Endothelial cell (in vitro differentiated cells): ENCODE measurements at places on chromosomes 12 and 14.

DNA sequence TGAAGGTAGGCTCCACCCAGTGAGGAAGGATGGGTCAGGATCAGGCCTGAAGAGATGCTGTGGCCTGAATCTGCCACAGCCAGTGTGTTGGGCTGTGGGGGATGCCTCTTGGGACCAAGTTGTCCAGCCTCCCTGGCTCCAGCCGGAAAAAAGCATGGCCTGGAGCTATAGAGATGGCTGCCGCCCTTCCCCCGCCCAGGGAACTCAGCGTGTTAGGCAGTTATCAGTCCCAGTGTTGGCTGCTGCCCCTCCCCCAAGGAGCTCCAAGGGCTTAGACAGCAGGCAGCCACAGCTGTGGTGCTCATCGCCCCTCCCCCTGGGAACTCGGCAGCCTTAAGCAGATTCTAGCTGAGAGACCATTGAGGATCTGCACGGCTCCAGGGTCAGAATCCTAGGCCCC lies 158.0 kb downstream of the CAPZA3 start:
- DNase-seq, result no peak

GRCh38 chr12:119730381-119730780 lies 62.4 kb downstream of the PRKAB1 start:
- DNase-seq, result no peak

- DNase-seq, result no peak
These were observed 553.7 kb upstream of the LMO3 start for GRCh38 chr12:17159506-17160300.

GRCh38 chr14:69133206-69134125 lies 19.5 kb downstream of the DCAF5 start:
- no peak for DNase-seq

GRCh38 chr14:60596139-60596538 lies 53.1 kb downstream of the SIX1 start:
- DNase-seq, result no peak

DNA sequence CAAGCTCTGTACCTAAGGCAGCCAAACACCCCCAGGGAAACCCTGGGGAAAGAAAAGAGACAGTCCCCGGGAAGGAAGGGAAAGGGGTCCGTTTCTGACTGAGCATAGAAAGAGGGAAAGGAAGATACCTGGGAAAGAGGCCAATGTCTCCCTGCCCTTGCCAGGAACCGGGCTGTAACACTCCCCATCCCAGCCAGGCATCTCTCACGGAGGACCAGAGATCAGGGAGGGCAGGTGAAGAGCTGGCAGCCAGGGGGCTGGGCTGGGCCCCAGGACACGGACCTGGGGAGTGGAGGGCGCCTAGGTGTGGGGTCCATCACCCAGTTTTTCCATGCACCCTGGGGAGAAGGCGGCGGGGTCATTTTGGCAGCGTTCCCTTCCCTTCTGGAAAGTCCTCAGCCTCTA lies 18.9 kb upstream of the PLEKHH1 start:
- no peak for DNase-seq

DNA sequence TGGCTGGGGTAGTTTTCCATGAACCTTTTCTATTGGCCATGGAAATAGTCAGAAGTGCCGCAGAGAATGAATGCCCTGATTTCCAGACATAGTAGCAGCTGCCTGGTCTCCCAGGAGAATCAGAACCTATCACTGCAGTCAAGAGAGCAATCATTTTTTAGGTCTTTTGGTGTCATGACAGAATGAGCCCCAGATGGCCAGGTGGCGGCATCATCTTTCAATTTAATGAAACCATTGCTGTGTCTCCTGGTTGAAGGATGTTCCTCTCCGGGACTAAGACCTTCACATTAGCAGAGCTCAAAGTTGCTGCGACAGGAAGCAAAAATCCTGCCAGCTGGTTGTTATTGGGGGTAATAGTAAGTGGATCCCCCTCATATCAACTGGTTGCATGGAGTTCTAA lies 18.8 kb downstream of the TNFAIP2 start:
- no peak for DNase-seq

DNA sequence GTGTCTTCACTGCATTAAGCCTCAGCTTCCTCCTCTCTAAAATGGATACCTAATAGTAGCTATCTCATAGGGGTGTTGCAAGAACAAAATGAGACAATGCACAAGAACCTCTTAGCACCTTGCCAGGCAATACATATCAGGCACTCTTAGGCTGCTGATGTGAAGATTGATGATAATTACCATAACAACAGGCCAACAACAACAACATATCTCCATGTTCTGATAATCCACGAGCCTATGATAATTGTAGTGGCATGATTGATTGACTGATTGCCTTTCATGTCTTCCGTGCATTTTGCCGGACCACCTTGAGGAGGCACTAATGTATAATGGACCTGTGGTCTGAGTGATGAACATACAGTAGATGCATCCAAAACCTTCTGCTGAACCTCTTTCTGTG lies 50.7 kb upstream of the WSCD2 start:
- DNase-seq, result no peak

GRCh38 chr12:21800011-21800410 lies 25.5 kb upstream of the KCNJ8 start:
- DNase-seq, result no peak

DNA sequence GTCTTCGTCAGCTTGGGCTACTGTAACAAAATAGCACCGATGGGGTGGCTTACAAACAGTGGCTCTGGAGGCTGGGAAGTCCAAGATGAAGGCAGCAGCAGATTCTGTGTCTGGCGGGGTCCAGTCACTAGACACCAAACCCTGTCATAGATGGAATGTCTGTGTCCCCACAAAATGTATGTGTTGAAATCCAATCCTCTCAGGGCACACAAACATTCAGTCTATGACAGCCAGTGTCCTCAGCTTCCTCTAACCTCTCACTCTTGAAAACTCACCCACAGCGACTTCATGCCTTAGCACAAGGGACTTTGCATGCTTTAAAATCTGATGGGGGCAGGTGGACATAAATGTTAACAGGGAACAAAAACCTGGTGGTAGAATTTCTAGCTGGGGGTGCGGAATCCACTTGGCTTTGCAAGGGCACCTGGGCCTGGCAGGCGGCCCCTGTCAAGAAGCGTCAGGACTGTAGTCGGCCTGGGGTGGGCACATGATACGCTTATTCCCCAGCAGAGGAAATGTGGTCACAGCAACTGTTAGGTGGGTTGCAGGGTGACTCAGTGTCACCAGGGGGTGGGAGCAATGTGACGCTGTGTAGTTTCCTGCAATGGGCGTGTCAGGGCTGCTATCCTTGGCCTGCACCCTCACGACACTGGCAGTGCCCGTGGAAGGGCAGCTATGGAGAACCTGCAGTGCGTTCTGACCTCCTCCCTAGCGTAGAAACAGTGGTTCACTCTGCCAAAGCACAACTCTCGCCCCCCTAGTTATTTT lies 17.7 kb downstream of the RIN3 start:
- no peak for DNase-seq

DNA sequence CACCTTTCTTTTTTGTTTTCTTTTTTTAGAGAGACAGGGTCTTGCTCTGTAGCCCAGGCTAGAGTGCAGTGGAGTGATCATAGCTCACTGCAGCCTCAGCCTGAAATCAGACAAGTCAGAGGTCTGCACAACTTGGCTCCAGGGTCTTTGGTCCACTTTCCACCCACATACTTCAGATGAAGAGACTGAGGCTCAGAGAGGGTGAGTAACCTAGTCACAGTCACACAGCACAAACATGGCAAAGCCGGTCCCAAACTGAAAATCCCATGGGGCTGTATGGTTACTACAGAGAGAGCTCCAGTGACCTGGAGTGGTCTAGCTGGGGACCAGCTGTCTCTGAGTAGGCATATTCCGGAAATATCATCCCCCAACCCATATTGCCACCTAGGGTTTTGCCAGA lies 19.2 kb downstream of the LHX5 start:
- DNase-seq, result no peak

DNA sequence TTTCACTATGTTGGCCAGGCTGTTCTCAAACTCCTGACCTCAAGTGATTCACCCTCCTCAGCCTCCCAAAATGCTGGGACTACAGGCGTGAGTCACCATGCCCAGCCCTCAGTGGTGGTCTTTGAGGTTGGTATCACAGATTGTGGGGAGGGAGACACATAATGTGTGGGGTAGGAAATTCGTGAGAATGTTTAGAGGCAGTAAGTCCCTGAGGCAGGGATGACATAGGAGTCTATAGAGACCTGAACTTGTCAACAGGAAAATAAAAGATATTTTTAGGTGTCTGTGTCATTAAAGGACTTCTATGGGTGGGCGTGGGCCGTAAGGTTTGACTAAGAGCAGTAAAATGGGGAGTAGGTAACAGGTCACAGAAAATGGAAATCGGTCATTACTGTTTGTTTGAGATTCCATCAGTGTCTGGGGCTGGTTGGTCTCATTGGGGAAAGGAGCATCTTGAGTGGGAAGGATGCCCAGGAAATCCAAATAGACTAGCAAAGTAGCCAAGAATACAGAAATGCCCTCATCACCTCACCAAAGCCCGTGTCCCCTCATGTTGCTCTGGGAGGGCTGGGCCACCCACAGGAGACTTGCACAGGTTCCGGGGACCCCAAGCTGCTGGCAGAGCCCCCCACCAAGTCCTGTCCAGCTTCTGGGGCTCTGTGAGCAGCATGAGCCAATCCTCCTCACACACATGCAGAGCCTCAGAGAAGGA lies 63.6 kb upstream of the BCL2L14 start:
- DNase-seq, result no peak

DNA sequence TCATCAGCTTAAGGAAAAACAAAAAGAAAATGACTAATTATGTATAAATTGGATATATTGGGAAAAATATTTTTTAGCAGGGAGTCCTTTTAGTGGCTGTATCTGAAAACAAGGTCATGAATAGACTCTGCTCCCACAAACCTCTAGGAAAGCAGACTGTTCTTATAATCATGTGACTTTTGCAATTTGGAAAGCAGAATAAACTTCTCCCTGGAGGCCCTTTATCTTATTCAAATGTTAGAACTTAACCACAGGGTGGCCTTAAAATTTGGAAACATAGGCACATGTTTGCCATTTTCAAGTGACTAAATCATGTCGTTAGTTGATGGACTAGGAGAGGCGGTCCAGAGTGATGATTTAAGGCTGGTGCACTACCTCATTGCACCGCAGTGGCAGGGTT lies 196.6 kb upstream of the KRR1 start:
- no peak for DNase-seq

DNA sequence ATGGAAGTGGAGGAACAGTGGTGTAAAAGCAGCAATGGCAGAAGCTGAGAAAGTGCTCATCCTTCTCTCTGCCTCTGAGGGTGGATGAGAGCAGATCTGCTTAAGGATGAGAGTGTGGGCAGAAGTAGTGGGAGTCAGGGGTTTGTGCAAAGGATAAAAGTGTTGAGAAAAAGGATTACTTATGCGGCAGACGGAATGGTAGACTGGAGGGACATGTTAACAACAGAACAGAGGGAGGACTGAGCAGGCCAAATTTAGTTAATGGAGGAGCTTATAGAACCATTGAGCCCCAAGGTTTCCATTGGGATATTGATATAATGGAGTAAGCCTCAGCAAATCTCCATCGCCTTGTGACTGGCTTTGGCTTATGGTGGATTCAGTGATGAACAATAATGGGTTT lies 25.5 kb downstream of the TRHDE start:
- no peak for DNase-seq
